NCI-H460 (cell line): ENCODE measurements at places on chromosomes 5 and 9.

GRCh38 chr5:148385094-148385493 lies 1.3 kb downstream of the FBXO38 start:
- DNase-seq, result no peak

DNA sequence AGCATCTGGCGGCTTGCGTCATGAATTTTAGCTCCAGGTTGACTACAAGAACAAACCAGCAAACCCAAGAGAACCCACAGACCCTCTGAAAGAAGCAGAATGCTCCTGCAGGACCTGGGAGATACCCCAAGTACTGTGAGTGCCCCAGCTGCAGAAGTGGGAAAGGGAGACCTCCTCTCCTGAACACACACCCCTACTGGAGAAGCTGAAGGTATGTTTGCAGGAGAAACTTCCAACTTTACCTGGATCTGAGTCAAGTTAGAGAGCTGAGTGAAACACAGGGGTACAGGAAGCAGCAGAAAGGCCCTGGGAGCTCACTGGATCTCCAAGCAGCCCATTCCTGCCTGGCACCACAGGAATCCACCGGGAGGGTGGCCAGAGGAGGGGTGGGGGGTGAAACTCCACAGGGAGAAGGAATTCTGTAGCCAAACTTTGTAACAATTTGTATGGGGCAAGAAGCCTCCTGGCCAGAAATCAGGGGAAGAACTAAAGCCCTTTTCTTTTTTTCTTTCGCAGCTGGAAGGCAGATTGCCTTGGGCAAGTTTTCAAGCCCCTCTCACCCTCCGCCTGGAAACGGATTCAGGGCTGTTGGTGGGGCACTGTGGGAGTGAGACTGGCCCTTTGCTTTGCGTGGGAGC lies 576.2 kb downstream of the BNC2 start:
- DNase-seq, result no peak

DNA sequence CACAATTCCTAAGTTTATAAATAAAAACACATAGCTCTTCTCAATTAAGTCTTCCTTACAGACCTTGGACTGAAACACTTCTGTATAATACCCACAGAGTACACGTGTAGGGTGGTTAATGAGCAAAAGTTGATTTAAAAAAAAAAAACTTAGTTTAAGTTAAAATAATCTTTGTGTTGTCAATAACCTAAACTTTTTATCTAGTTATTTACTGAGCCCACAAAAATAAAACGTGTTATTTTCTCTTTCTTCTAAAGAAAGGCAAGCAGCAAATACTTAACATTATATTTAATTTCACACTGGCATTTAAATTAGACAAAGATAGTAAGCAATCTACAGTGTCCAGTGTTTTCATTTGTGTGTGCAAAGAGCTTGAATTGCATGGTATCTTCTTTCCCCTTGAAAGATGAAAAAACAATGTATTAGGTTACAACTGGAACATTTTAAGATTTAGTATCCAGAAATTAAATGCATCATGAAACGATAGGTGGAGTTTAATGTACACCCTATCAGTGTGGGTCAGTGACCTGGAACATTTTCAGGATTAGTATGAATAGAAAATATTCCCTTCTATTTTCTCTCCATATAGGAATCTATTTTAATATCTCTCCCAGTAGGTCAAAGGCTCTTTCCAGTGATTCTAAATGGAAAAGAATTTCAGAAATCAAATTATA lies 1014.8 kb downstream of the NR2F1-AS1 start:
- DNase-seq, result no peak

DNA sequence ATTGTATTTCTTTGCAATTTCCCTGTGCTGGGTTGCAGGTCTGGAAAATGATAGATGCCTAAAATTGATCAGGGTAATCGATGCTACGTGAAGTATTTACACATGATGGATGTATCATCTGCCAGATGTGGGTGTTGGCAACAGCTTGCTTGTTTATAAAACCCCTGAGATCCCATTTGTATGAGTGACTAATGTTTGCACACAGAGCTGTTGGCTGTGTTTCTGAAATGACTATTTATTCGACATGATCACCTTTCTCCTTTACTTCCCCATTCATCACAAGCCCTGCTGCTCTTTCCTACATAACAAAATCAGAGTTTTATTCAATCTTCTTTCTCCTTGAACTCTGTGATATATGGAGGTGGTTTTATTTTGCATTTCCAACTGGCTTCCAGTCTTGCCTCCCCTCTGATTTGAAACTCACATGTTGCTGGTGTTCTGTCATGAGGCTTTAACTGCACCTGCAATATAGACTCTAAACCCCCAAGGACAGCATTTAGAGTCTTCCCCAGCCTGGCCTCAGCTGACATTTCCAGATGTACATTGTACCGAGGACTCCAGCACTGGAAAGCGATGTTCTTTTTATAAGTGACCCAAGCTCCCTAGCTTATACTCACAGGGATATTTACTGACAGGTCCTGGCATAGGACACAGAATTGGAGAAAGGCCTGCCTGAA lies 50.7 kb upstream of the SHB start:
- no peak for DNase-seq

DNA sequence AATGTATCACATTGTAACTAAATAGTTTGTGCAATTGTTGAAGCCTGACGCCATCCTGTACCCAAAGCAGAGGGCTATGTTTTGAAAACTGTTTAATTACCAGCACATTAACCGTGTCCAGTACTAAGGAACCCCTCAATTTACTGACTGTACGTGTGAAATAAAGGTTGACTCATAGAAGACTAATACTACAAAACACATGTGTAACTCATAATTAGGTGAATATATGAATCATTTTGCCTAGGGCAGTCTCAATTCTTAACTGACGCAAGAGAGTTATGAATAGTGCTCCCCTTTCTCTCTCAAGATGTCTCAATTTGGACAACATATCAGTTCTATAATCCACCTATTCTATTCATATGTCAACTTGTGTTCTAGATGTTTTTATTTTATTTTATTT lies 558.4 kb downstream of the PRDM9 start:
- DNase-seq, result no peak

GRCh38 chr9:84945878-84946538 lies 276.5 kb downstream of the NTRK2 start:
- no peak for DNase-seq

DNA sequence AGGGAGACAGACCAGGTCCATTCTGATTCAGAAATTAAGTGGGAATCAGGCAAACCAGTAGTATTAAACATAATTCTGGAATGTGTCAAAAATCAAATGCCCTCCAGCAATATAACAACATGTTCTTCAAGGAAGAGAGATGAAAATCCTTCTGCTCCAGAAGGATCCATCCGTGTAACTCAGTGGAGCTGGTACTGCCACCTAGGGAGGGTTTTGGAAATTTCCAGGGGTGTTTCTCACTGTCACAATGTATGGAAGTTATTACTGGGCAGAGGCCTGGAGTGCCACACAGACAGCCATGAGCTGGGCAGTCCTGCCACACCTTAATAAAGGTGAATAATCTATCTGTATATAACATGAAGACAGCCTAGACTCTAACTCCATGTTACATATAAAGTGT lies 87.5 kb downstream of the TTLL11 start:
- DNase-seq, result peak; percentile 27

- DNase-seq, result no peak
These were observed 40.9 kb downstream of the NACC2 start for GRCh38 chr9:136054146-136054545.

DNA sequence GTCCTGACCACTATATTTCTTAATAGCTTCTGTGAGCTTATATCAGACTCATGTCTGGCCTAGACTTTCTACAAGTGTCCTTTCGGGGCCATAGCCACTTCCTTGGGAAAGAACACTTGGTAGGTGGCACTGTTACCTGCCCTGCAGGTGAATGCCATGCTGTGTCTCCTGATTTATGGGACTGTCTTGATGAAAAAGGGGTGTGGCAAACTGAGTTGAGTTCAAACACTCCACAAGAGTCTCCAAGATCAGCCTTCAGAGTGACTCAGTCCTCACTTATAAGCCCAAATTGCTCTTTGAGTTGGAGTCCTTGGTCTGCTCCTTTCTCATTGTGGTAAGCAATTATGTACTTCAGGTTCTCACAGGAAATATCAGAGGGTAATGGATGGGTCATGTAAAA lies 9.9 kb upstream of the ANKHD1 start:
- no peak for DNase-seq

- DNase-seq, result no peak
These were observed 171.8 kb downstream of the FSTL4 start for GRCh38 chr5:133440467-133441115.

- no peak for DNase-seq
These were observed 398.8 kb downstream of the ZSWIM6 start for GRCh38 chr5:61730866-61731265.

DNA sequence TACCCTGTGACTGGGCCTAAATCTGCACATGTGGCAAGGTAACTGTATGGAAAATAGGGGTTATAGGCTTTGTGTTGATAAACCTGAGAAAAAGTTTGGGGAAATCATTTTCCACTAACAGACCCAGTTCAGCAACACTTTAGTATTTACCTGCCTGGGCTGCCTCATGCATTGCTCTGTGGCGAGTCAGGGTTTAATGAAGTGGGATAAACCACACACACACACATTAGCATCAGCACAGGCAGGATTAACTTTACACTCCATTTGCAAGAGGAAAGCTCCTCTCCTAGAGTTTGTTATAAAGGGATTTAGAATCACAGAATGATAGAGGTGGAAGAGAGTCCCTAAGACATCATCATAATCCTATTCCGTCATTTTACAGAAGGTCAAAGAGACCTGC lies 20.0 kb upstream of the ZCCHC7 start:
- DNase-seq, result no peak

DNA sequence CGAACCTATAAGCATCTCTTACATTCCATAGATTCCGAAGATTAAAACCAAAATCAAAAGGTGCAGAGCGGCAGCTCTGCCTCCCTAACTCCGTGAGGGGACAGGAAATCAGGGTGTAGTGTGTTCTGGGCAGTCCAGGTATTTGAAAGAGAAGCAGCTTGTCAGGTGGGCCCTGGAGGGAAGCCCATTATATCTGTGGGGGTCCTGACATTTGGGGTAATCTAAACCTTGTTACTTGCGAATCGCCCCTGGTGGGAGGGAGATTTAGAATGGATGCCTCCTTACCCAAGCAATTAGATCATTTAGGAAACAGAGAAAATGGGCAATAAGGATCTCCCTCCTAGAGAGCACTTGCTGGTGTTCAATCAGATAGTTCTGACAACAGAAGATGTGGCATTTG lies 126.9 kb downstream of the EFNA5 start:
- DNase-seq, result no peak

- no peak for DNase-seq
These were observed 371.8 kb upstream of the PTGER4 start for GRCh38 chr5:40307920-40308319.

DNA sequence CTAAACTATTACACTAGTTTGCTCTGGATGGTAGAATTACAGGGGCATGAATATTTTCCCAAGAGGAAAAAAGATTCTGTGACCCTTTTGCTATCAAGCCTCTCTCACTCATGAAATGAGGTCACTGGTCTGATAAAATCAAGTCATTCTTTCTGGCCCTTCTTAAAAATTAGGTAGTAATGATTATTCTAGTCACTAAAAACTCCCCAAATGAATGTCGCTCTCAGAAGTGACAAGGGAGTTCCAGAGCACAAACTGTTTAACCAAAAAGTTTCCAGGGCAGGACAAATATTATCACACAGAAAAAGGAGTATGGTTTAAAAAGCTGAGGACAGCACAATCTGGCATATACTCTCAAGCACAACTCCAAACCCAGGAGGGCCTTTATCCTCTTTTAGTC lies 12.5 kb downstream of the ERMP1 start:
- no peak for DNase-seq

DNA sequence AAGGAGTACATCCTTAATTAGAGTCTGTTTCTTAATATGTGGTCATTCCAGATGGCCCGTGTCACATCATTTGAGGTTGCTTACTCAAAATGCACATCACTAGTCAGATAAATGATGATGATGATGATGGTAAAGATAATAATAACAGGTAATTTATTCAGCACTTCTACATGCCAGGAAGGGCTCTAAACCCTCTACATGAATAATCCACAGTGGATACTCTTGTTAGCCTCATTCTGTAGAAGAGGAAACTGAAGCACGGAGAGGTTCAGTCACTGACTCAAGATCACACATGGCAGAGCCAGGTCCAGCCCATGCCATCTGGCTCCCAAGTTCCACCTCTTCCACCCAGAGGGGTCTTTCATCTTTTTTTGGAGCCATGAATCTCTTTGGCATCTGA lies 11.7 kb downstream of the SH3PXD2B start:
- no peak for DNase-seq

DNA sequence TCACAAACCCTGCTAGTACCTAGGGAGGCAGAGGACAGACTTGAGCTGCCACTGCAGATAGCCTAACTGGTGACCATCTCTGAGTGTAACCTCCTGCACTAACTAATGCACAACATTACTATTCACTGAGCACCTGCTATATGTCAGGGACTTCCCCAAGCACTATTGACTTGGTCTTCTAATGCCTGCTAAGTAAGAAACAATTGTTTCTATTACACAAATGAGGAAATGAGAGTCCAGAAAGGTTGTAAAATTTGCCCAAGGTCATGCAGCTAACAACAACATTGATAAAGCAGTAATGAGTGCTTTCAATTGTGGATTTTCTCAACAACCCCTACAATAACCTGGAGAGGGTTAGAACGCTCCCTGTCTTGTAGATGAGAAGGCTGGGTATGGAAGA lies 183.7 kb downstream of the ZNF462 start:
- DNase-seq, result no peak

DNA sequence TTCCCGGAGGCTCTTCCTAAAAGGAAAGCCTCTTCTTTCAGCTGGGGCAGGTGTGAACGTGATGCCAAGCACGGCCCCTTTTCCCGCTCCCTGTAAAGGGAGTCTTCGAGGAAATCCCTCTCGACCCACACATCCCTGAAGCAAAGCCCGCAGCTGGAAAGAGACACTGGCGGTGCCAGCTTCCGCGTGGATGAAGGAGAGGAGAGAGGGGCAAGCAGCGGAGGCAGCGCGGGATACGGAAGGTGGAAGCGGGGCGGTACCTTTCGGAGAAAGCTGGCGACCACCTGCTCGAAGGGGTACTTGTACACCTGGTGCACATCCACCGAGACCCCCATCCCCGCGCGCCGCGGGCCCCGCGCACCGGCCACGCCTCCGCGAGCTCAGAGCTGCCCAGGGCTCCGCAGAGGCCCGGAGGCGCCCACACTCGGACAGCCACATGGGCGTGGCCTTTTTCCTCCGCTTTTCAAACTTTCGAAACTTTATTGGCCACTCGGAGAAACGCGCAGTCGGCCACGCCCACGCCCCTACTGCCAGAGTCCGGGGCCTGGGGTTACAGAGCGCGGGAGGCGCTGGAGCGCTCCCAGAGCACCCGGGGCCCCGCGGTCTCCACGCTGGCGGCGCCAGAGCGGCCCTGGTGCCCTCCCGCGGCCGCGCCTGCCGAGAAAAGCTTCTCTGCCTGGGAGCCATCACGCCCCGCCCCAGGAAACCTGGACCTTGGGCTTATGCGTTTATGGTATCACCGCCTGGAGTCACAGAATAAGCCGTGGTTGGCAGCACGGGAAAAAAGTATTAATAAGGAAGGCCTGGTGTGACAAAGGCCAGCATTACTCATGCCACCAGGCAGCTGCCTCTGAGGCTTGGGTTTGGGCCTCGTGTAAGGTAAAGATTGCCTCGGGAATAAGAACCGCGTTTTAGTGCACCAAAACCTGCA lies at the start of gene PRELID2:
TSS of gene PRELID2 (minus strand) at position 426 of the 931 bp plus-strand sequence. CDS start at position 335, 91 bp downstream.
- DNase-seq, result peak; percentile 91

GRCh38 chr5:1515921-1516571 lies 7.7 kb downstream of the LPCAT1 start:
- DNase-seq, result no peak

- DNase-seq, result no peak
These were observed 212.8 kb upstream of the ADAMTSL1 start for GRCh38 chr9:18261181-18261580.

- DNase-seq, result no peak
These were observed 14.1 kb upstream of the NNT start for GRCh38 chr5:43588842-43589241.
